ENCODE measurements at places on chromosomes 13 and 19. TPM values are rescaled to one million over a fixed set of nuclear protein-coding genes. Genes with fewer than 3 reads are reported as not detected.

The CTXN1 gene
- 3.6 TPM for total RNA-seq

The CEACAM21 gene
- total RNA-seq = not detected

The SIGLEC12 gene
- total RNA-seq = not detected

The PGLYRP1 gene
- total RNA-seq = not detected

The C3 gene
- total RNA-seq = 73.2 TPM
